ENCODE measurements at places on chromosomes 1 and 21. TPM values are rescaled to one million over a fixed set of nuclear protein-coding genes. Genes with fewer than 3 reads are reported as not detected.

DNA sequence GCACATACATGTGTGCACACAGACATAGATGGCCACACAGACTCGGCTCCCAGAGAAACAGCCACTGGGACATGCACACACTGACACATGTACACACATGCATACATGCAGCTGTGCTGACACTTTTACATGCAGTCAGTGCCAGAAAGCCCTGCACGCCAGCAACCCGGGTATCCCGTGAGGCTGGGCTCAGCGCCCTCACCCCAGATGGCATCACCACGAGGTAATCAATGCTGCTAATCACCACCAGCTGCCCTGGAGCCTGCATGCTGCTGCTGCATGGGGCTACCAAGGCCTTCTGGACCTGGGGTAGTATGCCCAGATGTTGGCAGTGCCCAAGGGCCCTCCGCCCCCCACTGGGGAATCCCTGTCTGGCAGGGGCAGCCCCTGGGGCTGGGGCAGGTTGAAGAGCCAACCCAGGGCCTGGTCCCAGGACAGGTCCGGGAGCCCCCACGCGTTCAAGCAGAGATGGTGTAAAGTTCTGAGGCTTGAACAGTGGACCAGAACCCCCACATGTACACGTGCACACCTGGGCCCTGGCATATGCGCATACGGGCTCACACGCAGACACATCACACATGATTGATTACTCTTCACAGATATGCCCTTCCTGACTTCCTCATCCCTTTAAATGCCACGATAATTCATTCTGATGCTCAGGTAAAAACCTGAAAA lies 2.7 kb upstream of the COL16A1 start:
- no peak overlapping the region for H3K27ac ChIP-seq
- H3K4me3 ChIP-seq: no peak overlapping the region
- H3K4me1 ChIP-seq: peaks cover 26% of the 10 kb centered on the region
- H3K27me3 ChIP-seq: peaks cover 37% of the 10 kb centered on the region

Gene HCN3
- total RNA-seq: 1.6 TPM

GRCh38 chr1:211557894-211558625 lies 20.9 kb downstream of the SLC30A1 start:
- no peaks in the 10 kb centered on the region for H3K27me3 ChIP-seq
- no peaks in the 10 kb centered on the region for H3K4me1 ChIP-seq
- no peaks in the 10 kb centered on the region for H3K36me3 ChIP-seq
- DNase-seq: no peak

- no peak overlapping the region for H3K27ac ChIP-seq
- DNase-seq: no peak
- no peak overlapping the region for H3K4me3 ChIP-seq
- H3K27me3 ChIP-seq: no peaks in the 10 kb centered on the region
- H3K36me3 ChIP-seq: no peaks in the 10 kb centered on the region
Measured at GRCh38 chr21:44987301-44987885, 47.6 kb downstream of the SLX9 start.

DNA sequence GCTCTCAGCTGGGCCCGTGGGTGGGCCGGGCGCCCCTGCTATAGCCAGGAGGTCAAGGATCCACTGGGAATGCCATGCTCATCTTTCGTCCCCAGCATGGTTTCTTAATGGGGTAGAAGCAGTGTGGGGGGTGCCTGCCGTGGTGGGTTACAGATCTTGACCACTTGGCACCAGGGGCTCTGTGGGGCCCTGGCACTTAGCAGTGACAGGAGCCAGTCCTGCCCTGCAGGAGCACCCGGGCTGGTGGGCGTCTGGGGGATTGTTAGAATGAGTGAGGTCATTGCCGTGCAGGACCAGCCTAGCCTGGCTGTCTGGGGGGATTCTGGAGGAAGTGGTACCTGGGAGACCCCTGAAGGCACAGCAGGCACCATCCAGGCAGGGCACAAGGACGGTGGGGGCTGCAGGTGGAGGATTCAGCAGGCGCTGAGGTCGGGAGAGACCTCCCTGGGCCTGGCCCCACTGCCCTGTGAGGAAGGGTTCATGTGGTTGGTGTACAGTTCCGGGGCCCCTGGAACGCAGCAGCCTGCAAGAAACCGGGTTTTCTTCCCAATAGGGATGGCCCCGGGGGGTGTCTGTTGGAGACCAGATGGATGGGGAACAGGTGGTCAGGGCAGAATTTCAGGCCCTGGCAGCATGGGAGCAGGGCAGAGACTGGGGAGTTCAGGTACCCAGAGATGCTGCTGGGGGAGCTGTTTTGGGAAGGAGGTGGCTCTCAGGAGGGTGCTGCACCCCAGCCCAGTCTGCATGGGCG lies 4.8 kb downstream of the AIRE start:
- no peak for DNase-seq
- H3K4me1 ChIP-seq: peaks cover 7% of the 10 kb centered on the region
- no peaks in the 10 kb centered on the region for H3K36me3 ChIP-seq
- H3K27me3 ChIP-seq: peaks cover 3% of the 10 kb centered on the region
- no peak overlapping the region for H3K27ac ChIP-seq
- no peak overlapping the region for H3K4me3 ChIP-seq

- H3K27me3 ChIP-seq: peaks cover 10% of the 10 kb centered on the region
- H3K4me1 ChIP-seq: peaks cover 11% of the 10 kb centered on the region
- no peak for DNase-seq
- H3K4me3 ChIP-seq: no peak overlapping the region
Measured at GRCh38 chr1:182679684-182680083, 4.7 kb downstream of the RGS8 start.

GRCh38 chr1:70934194-70934961 lies 113.2 kb downstream of the PTGER3 start:
- H3K4me1 ChIP-seq: no peaks in the 10 kb centered on the region
- no peak for DNase-seq
- H3K4me3 ChIP-seq: no peak overlapping the region
- H3K27me3 ChIP-seq: peaks cover 2% of the 10 kb centered on the region
- no peaks in the 10 kb centered on the region for H3K36me3 ChIP-seq

DNA sequence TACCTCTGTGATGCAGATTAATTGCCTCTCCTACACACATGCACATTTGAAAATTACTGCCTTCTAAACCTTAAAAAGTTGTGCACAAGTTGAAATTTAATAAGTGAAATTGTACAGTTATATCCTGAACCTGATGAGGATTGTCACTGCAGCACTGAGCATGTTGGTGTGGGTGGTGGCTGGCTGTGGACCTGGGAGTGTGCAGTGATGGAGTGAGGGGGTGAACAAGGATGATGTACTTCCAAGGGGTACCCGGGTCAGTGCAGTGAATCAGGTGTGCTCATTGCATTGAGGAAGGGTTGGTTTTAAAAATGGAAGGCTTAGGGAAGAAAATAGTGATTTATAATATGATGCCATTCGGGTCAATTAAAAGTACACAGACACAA lies 24.1 kb downstream of the DIP2A start:
- no peaks in the 10 kb centered on the region for H3K27me3 ChIP-seq
- DNase-seq: no peak
- H3K36me3 ChIP-seq: peaks cover 21% of the 10 kb centered on the region
- H3K4me3 ChIP-seq: no peak overlapping the region
- H3K27ac ChIP-seq: no peak overlapping the region

Gene ATAD3B
- total RNA-seq: 38.7 TPM

Gene SELENBP1
- total RNA-seq: not detected

GRCh38 chr1:41500378-41500777 lies 15.9 kb upstream of the EDN2 start:
- H3K36me3 ChIP-seq: no peaks in the 10 kb centered on the region
- no peak for DNase-seq
- H3K27me3 ChIP-seq: peaks cover 8% of the 10 kb centered on the region
- H3K4me3 ChIP-seq: no peak overlapping the region

GRCh38 chr1:11298390-11299224 lies 25.6 kb downstream of the UBIAD1 start:
- no peak for DNase-seq
- H3K27me3 ChIP-seq: no peaks in the 10 kb centered on the region
- H3K27ac ChIP-seq: peak overlapping the region; percentile 57
- peaks cover 7% of the 10 kb centered on the region for H3K36me3 ChIP-seq

- no peaks in the 10 kb centered on the region for H3K4me1 ChIP-seq
- H3K4me3 ChIP-seq: no peak within 1 kb of the TSS
- H3K27me3 ChIP-seq: peaks cover 25% of the 10 kb centered on the region
- H3K36me3 ChIP-seq: peaks cover 2% of the 10 kb centered on the region
- no peak for DNase-seq
- no peak within 1 kb of the TSS for H3K27ac ChIP-seq
Measured at GRCh38 chr21:18244671-18245463, at the start of gene CHODL. Gene CHODL, plus strand, starts transcription at chr21:18244833. Its CDS starts 391 bp downstream, at chr21:18245224.

DNA sequence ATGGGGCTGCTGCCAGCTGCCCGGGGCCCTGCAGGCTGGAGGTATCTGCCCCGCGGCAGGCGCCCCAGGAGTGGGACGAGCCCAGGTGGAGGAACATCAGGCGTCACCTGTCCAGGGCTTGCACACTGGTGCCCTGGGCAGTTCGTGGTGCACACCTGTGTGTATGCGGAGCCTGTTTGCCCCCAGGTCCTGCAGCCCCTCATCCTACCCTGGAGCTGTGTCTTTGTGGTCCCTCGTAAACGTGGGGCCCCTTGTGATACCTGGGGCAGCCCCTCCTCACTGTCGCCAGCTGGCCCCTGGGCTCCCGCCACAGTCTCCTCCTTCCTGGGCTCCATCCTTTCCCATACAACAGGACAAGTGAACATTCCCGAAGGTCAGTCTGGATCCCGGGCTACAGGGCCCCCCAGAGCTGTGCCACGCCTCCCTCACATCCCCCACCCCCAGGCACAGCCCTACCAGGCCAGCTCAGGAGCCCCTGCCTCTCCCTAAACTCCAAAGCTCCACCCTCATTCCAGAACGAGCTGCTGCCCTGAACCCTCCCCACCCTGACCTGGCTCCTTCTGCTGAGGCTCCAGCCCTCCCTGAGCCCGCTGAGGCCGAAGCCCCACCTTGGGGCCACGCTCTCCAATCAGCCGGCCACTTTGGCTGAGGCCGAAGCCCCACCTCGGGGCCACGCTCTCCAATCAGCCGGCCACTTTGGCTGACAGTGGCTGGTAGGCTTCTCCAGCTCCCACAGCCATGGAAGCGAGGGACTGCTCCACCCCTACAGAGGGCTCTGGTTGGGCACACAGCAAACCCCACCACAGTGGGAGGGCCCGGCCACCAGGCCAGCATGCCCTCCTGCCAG lies 42.6 kb downstream of the UBE2G2 start:
- no peak for DNase-seq

DNA sequence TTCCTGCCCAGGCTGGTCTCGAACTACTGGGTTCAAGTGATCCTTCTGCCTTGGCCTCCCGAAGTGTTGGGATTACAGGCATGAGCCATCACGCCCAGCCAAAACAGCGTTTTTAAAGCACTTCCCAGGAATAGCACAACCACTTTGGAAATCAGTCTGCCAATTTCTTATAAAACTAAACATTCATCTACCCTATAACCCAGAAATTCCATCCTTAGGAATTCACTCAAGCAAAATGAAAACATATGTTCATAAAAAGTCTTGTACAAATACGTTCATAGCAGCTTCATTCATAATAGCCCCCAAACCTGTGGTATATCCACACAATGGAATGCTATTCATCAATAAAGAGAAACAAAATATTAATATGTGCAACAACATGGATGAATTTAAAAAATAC lies 36.1 kb downstream of the PHC2 start:
- no peak overlapping the region for H3K4me3 ChIP-seq
- no peak for DNase-seq
- no peak overlapping the region for H3K27ac ChIP-seq
- no peaks in the 10 kb centered on the region for H3K27me3 ChIP-seq

Gene PLA2G5
- total RNA-seq: not detected

Gene LSS
- 9.6 TPM for total RNA-seq

Measured in activated naive CD4-positive, alpha-beta T cell treated with anti-CD3 and anti-CD28 coated beads for 36 hours (primary cell).